ENCODE measurements at places on chromosomes 5 and 9. TPM values are rescaled to one million over a fixed set of nuclear protein-coding genes. Genes with fewer than 3 reads are reported as not detected.
A peak's percentile ranks its signal among the peaks of the same experiment; 100 is the strongest.

SPATA31C2 gene
- total RNA-seq, result not detected

ITK gene
- 3.4 TPM for total RNA-seq

MYORG gene
- 2.9 TPM for total RNA-seq

EMB gene
- total RNA-seq, result 9.2 TPM

PCDHA1 gene
- not detected for total RNA-seq

BRD3 gene
- total RNA-seq, result 24.6 TPM

TAS2R1 gene
- not detected for total RNA-seq

LOX gene
- total RNA-seq, result 35.4 TPM

VCP gene
- total RNA-seq, result 173 TPM

SNAPC4 gene
- total RNA-seq, result 4.6 TPM

KCNIP1 gene
- total RNA-seq, result not detected

SEMA5A gene
- total RNA-seq, result 35.4 TPM

DNA sequence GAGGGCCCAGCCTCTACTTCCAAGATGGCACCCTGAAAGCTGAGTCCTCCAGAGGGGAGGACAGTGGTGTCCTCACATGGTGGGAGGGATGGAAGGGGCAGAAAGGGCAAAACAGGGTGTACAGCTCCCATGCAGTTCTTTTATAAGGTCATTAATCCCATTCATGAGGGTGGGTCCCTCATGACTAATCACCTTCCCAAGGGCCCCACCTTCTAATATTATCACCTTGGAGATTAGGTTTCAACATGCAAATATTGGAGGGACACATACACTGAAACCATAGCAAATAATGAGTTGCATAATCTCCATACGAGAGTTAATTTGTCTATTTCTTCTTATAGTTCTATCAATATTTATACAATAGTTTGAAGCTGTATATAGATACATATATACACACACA is 5.8 kb upstream of the ZBTB43 start:
- no peaks in the 10 kb centered on the region for H3K27me3 ChIP-seq
- no peaks in the 10 kb centered on the region for H3K4me1 ChIP-seq
- no peak overlapping the region for H3K4me3 ChIP-seq
- H3K27ac ChIP-seq, result no peak overlapping the region
- no peaks in the 10 kb centered on the region for H3K36me3 ChIP-seq

GRCh38 chr9:16637218-16637617 is 233.3 kb downstream of the BNC2 start:
- H3K4me3 ChIP-seq, result no peak overlapping the region
- H3K27ac ChIP-seq, result no peak overlapping the region
- no peaks in the 10 kb centered on the region for H3K27me3 ChIP-seq
- H3K36me3 ChIP-seq, result peaks cover 3% of the 10 kb centered on the region
- no peak for DNase-seq

DNA sequence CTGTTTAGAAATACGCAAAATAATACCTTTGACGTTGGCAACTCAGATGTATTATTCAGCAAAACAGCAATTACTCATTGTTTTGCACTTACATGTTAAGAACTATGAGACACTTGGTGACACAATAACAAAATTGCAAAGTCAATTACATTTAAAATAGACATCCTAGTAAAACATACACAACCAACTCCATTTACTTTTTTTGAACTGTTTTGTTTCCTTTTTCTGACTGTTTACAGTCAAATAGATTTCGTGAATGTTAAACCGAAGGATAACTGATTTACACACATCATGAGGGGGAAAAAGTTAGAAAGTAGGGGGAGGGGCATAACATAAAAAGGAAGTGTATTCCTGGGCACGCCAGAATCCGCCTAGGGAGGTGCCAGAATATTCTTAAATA is 220.1 kb downstream of the MEF2C start:
- no peak overlapping the region for H3K4me3 ChIP-seq
- no peak overlapping the region for H3K27ac ChIP-seq
- H3K4me1 ChIP-seq, result no peaks in the 10 kb centered on the region
- peaks cover 5% of the 10 kb centered on the region for H3K27me3 ChIP-seq
- no peak for DNase-seq

DNA sequence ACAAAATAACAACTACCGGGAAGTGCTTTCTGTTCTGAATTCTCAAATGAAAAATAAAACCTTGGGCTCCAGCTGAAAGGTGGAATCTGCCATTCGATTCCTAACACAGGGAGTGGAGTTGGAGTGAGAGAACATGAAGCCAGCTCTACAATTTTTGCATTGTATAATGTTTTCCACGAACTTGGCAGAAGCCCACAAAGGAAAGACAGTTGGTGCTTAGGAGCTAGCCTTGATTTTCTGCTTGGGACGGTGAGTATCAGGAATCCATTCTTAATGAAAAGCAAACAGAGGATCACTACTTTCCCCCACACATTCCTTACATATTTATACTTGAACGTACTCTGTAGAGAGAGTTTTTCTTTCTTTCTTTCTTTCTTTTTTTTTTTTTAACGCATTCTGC is 74.2 kb upstream of the FBXL7 start:
- no peaks in the 10 kb centered on the region for H3K27me3 ChIP-seq
- no peak overlapping the region for H3K27ac ChIP-seq
- H3K4me3 ChIP-seq, result no peak overlapping the region

GRCh38 chr5:179788193-179788854 is 5.5 kb upstream of the LTC4S start:
- no peaks in the 10 kb centered on the region for H3K27me3 ChIP-seq
- no peak overlapping the region for H3K27ac ChIP-seq
- H3K36me3 ChIP-seq, result no peaks in the 10 kb centered on the region
- DNase-seq, result no peak

DNA sequence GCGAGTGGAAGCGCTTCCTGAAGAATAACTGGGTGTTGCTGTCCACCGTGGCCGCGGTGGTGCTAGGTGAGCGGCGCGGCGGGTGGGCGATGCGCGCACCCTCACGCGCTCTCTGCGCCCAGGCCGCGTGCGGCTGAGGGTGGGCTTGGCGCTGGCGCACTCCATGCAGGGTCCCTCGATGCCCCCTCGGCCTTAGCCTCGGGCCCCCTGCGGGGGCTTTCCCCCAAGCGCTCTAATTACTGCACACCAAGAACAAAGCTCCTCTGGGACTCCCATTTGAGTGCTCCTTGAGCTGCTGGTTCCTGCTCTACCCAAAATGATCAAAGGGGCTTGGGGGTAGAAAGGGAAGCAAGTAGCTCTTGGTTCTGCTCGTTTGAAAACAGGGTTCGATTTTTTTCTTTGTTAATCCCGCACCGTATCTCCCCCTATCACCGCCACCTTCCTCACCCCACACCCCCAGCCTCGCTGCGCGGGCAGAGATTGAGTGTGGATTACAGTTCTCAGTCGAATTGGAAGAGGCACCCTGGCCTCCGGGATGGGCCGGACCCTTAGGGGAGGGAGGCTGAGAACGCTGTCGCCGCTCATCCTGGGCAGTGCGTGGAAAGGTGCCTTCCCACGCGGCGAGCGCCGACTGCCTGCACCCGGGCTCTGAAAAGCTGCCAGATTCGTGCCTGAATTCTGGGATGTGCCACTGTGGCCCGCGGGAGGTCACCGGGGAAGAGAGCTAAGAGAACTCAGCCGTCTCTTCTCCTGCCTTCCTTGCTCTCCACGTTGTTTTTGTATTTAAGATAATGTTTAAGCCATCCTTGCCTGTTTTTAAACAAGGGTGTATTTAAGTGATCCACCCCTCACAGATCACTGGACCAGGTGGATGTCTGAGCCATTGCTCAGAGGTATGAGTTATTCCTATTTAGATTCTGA is 697 bp downstream of the SLC1A1 start:
- DNase-seq, result no peak
- H3K36me3 ChIP-seq, result no peaks in the 10 kb centered on the region
- H3K4me1 ChIP-seq, result no peaks in the 10 kb centered on the region
- H3K27ac ChIP-seq, result peak overlapping the region; percentile 64

DNA sequence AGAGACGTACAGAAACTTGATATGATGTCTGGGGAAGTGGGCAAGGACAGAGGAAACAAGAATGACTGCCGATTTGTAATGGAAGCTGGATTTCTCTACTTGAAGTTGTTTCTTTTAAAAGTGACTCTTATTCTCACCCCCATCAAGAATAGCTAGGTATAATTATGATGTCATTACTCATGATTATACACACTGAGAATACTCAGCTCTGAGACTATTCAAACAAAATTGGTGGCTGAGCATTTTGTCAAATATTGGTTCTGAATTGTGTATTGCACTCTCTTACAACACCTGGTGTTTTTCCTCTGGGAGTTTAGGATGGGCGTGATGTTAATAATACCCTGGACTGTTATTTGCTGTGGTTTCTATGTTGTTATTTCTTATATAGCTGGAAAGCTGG is 46.3 kb downstream of the MAST4 start:
- no peak overlapping the region for H3K27ac ChIP-seq
- H3K4me1 ChIP-seq, result no peaks in the 10 kb centered on the region
- no peaks in the 10 kb centered on the region for H3K27me3 ChIP-seq
- no peak overlapping the region for H3K4me3 ChIP-seq
- no peaks in the 10 kb centered on the region for H3K36me3 ChIP-seq

- H3K27me3 ChIP-seq, result no peaks in the 10 kb centered on the region
- no peak overlapping the region for H3K27ac ChIP-seq
- H3K36me3 ChIP-seq, result no peaks in the 10 kb centered on the region
- no peak overlapping the region for H3K4me3 ChIP-seq
- H3K4me1 ChIP-seq, result no peaks in the 10 kb centered on the region
- DNase-seq, result no peak
Observed at GRCh38 chr5:56006094-56006493, 11.3 kb upstream of the IL6ST start.

DNA sequence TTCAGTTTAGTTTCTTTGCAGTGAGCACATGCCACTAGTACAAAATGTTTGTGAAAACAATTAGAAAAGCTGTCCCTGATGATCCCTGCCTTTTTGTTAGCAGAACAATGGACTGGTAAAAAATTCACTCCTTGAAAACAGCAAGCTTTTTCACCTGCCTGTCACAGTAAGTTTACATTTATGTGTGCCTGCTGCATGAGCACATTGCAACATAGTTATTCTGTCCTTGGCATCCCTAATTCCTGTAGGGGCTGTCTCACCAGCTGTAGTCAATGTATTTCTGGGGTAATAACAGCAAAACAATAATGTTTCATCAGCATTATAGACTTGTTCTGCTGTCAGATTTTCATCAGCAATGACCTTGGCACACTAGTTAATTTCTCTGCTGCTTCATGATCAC is 11.6 kb upstream of the ZNF367 start:
- H3K36me3 ChIP-seq, result no peaks in the 10 kb centered on the region
- no peak overlapping the region for H3K27ac ChIP-seq
- H3K27me3 ChIP-seq, result no peaks in the 10 kb centered on the region
- H3K4me1 ChIP-seq, result no peaks in the 10 kb centered on the region
- DNase-seq, result no peak

- no peaks in the 10 kb centered on the region for H3K27me3 ChIP-seq
- peaks cover 5% of the 10 kb centered on the region for H3K4me1 ChIP-seq
- H3K36me3 ChIP-seq, result no peaks in the 10 kb centered on the region
- DNase-seq, result peak; percentile 41
- H3K4me3 ChIP-seq, result peak within 1 kb of the TSS; percentile 66
Observed at GRCh38 chr9:106862821-106863720, at the start of gene ZNF462. ZNF462 (plus strand) TSS chr9:106863166; CDS start chr9:106923384, 60,218 bp downstream.

DNA sequence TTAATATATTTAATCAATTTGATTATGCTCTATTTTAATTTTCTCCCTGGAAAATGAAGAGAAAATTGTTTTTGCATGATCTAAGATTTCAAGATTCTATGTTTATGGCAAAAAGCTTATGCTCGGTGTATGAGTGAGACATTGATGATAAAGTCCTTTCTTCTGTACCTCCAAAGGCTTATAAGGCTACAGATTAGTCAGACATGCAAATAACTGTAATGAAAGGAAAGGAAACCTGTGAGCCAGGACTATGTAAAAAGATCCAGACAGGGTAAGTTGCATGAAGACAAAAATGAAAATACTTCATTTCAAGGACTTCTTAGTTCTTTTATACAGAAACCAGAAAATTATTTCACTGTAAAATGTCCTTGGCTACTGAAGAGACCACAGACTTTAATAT is 52.2 kb upstream of the EDIL3 start:
- H3K27me3 ChIP-seq, result no peaks in the 10 kb centered on the region
- H3K27ac ChIP-seq, result no peak overlapping the region
- H3K36me3 ChIP-seq, result no peaks in the 10 kb centered on the region

DNA sequence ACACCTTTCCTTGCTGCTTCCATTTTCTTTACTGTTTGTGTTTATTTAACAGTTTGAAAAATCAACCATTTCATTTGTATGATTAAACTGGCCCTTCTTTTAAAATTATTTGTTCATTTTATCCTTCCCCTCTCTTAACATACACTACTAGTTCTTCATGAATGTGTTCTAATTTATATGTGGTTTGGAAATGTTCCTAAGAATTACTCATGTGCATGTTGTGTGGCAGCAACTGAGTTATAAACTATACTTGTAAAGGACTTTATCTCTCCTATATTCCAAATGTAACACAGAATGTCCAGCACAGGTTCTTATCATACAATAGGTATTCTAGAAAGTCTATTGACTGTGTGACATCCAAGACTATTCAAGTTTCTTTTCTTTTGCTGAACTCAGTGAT is 358.2 kb upstream of the MEF2C start:
- H3K36me3 ChIP-seq, result no peaks in the 10 kb centered on the region
- no peak overlapping the region for H3K27ac ChIP-seq
- no peaks in the 10 kb centered on the region for H3K4me1 ChIP-seq
- no peaks in the 10 kb centered on the region for H3K27me3 ChIP-seq
- DNase-seq, result no peak

DNA sequence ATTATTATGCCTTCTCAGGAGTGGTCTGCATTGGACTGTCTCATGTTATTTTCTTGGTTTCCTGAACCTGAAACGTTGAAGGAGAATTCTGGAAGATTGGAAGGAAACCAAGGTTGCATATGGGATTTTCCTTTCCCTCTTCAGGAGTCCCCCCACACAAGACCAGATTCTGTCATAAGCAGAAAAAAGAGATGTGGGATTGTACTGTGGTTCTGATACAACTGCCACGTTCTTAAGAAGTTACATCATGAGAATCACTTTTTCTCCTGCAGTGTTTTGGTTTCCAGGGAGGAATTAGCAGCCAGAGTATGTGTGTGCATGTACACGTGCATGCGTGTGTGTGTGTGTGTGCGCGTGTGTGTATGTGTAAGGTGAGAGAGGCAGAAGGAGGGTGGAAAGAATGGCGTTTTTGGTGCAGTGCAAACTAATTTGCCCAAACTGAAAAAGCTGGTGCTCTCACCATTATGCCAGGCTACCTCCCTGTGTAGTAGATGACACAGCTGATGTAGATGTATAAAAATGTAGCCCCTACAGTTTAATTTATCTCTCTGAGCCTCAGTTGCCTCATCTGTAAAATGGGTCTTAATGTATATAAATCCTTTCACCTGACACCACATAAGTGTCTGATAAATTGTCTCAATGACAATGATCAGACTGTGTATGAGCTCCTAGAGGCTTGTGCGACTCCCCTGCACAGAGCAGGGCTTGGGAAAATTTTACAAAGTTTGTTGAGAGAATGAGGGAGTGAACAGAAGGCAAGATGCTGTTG is 38.6 kb downstream of the RALGPS1 start:
- no peaks in the 10 kb centered on the region for H3K27me3 ChIP-seq
- H3K27ac ChIP-seq, result no peak overlapping the region
- no peaks in the 10 kb centered on the region for H3K4me1 ChIP-seq
- no peak for DNase-seq
- H3K36me3 ChIP-seq, result no peaks in the 10 kb centered on the region
- no peak overlapping the region for H3K4me3 ChIP-seq

- no peaks in the 10 kb centered on the region for H3K27me3 ChIP-seq
- no peaks in the 10 kb centered on the region for H3K36me3 ChIP-seq
- no peak overlapping the region for H3K4me3 ChIP-seq
- H3K27ac ChIP-seq, result no peak overlapping the region
Observed at GRCh38 chr9:80492221-80492620, 920.5 kb downstream of the TLE4 start.

GRCh38 chr9:127585161-127585819 is 26.8 kb upstream of the STXBP1 start:
- no peaks in the 10 kb centered on the region for H3K36me3 ChIP-seq
- H3K27me3 ChIP-seq, result no peaks in the 10 kb centered on the region
- DNase-seq, result no peak
- H3K27ac ChIP-seq, result no peak overlapping the region
